ENCODE measurements at places on chromosomes 3 and 15.

GRCh38 chr3:12335421-12335820 lies 46.6 kb downstream of the PPARG start:
- no peak for DNase-seq

DNA sequence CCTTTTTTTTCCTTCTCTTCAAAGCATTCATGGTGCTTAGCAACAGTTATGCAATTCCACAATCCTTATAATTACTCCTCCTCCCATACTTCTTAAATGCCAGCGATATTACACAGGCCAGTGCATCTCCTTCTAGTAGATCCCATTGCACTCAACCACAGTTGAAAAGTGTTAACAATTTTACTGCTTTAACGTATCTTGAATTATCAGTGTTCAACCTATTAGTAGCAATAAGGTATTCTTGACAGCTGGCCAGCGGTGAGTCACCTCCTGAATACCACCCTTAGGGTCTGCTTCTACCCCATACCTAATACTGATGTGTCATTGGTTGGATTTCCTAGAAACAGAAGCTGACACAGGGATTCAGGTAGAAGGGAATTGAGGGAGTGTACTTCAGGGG lies 24.0 kb upstream of the TEX9 start:
- no peak for DNase-seq

- DNase-seq, result peak; percentile 34
Measured at GRCh38 chr15:97903971-97904572, 56.4 kb upstream of the ARRDC4 start.

DNA sequence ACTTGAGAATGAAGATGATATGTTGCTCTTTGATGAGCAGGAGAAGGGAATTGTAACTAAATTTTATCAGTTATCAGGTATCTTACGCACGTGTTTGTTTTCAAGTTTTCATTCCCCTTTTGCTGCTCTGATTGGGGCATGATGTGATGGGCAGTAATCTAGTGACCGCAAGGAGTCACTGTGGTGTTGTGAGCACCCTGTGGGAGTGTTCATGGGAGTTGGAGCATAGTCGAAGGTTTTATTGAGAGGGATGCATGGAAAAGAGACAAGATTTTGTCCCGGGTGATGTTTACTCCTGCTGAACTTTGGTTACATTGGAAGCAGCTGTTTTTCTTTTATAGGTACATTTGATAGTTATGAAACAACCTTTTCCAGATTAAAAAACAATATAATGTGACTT lies 2.1 kb downstream of the FAN1 start:
- DNase-seq, result no peak

- DNase-seq, result no peak
Measured at GRCh38 chr15:48413304-48413703, 82.1 kb downstream of the DUT start.

- no peak for DNase-seq
Measured at GRCh38 chr3:48306290-48306689, 27.2 kb downstream of the SPINK8 start.

- DNase-seq, result no peak
Measured at GRCh38 chr3:60013241-60013640, 963.4 kb upstream of the CFAP20DC start.

DNA sequence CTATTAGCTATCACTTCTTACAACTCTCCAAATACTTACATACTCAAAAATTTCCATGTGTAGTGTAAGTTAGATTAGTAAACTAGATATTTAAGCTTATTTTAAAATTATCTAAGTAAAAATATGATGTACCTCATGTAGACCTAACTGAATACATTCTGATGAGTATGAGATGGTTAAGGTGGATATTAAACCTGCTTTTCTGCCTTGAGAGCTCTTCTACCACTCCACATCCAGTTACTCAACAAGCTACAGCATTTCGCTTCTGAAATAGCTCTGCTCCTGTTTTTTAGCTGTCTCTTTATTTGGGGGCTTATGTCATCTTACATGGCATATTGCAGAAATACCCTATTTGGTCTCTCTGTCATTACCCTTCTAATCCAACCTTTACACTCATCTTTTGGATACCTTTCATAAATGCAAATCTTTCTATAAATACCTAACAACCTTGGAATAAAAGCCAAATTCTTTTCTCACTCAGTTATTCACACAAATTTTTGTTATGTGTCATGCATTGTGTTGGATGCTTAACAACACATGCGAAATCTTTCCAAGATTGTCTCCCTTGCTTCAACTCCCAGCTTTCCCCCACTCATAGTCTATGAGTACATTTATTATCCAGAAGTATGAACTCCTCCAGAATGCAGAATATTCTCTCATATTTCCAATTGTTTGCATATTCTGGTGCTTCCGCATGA lies 92.0 kb downstream of the ALCAM start:
- DNase-seq, result no peak

GRCh38 chr3:120956143-120956542 lies 48.1 kb downstream of the STXBP5L start:
- DNase-seq, result no peak

GRCh38 chr15:58431221-58432149 lies at the start of gene LIPC:
Gene LIPC (plus strand): TSS chr15:58431991. CDS start chr15:58432033, 42 bp downstream.
- no peak for DNase-seq

DNA sequence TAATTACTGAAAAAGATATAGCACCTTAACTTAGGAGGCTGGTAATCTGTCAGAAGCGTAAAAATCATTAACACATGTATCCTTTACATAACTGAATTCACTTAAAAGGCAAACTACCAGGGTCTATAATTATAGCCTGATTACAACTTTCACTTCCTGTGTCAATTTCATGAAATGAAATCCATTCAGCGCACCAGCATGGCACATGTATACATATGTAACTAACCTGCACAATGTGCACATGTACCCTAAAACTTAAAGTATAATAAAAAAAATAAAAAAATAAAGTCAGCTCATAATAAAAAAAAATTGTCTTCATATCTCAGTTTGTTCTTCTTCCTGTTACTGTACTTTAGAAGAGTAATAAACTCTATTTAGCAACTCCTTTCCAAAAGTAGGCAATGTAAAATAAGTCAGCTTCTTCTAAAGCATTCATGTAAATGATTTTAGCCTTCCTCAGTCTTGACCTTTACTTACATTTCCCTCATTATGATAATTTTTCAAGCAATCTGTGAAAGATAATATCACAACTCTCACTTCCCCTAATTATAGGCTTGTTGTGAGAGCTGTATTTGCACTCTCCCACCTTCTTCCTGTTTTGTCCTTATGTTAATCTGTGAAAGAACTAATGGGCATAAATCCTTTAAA lies 50.1 kb downstream of the KBTBD8 start:
- DNase-seq, result no peak

All from NCI-H1930 (cell line).